ENCODE measurements at places on chromosomes 2 and 18. TPM values are rescaled to one million over a fixed set of nuclear protein-coding genes. Genes with fewer than 3 reads are reported as not detected.

DNA sequence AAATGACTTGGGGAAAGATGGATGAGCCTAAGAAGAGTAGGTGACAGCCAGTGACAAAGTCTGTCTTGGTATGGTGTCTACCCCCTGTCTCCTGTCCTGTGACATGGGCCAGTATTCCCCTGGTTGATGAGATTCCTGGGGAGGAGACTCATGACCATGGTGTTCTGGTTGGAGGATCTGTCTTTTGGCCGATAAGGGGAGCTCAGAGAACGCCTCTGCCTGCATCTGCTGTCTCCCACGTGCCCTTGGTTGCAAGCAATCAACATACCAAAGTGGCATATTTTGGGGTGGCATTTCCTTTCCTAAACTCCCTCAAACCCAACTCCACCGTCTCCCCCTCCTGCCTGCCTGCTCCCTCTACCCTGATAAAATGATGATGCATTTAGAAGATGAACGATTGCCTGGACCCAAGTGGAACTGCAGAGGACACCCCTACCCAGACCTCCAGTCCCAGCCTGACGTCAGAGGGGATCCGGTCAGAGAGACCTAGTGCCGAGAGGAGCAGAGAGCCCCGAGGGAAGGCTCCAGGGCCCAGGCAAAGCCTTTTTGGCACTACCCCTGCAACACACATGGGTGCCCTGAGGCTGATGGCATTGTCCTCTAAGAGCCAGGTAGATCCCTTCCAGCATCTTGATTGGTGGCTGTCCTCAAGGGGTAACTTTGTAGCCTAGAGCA is 124.2 kb upstream of the MSH6 start:
- no peak for DNase-seq

- no peak for DNase-seq
Observed at GRCh38 chr2:239581352-239581901, 180.6 kb upstream of the HDAC4 start.

- no peak for DNase-seq
Observed at GRCh38 chr18:37552286-37552685, 13.3 kb downstream of the CELF4 start.

EML6 gene
- 0.93 TPM for total RNA-seq

DNA sequence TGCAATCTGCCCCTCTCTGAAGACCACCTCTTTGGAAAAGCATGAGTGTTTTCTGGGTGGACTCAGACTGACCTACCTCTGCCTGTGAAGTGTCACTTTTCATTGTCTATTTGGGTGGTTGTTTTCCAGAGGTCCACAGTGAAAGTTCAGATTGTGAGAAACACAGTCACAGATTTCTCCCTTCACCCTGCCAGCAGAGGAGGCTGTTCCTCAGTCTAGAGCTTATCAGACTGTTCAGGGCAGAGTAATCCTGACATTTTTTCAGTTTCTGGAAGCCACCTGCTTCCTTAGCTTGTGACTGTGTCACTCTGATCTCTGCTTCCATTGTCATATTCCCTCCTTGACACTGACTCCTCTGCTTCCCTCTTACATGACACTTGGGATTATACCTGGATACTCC is 55.4 kb upstream of the RMP24 start:
- no peak for DNase-seq

WNT10A gene
- total RNA-seq = 53.2 TPM

DCC gene
- total RNA-seq = 1.0 TPM

- no peak for DNase-seq
Observed at GRCh38 chr2:233817995-233818638, 36.2 kb downstream of the HJURP start.
